ENCODE measurements at places on chromosomes 2 and 18.

DNA sequence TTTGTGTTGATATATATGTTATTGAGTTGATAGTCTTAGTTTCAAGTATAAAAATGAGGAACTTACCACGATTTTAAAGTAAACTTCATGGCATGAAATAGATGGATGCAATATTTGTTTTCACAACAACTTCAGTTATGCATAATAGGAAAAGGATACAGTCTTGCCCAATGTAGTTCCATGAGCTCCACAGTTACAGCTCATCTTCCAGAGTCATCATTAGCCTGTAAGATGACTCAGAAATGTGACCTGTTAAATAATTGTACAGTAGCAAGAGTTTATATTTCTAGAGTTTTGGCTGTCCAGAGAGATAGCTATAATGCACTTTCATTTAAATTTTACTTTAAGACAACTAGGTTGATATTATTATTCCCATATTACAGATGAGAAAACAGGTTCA is 80.9 kb upstream of the ARHGAP28 start:
- DNase-seq, result no peak

DNA sequence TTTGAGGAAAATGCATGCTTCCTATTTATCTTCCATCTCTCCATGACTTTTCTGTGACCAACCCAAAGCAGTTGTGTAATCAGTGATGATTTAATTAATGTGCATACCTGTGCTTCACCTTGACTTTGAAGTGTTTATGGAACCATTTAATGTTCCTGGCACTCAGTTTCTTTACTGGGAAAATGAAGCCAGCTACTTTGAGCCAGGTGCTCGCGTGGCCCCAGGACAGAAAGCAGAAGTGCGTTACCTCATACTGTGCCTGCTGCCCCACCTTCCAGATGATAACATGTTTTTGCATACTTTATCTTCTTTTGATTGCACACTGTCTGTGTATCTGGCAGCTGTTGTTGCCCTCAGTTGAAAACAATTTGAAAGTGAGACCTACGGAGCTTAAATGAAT is 61.3 kb downstream of the PMAIP1 start:
- no peak for DNase-seq

- DNase-seq, result no peak
Observed at GRCh38 chr2:122367646-122368010, 612.2 kb downstream of the TSN start.

DNA sequence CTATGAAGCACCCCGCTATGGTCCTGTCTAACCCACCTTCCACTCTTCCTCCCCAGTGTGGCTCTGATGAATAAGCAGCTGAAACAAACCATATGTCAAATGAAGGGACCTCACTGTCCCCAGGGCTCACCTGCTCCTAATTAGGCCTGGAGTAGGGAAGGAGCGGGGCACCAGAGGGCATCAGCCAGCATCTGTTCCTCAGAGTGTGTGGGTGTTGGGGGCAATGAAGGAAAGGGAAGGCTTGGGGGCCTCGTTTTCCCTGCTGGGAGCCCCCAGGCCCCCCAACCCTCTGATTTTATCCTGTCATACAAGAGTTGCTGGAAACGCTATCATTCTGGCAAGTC is 274.7 kb downstream of the HAUS1 start:
- no peak for DNase-seq

- no peak for DNase-seq
Observed at GRCh38 chr2:19274439-19274838, 84.0 kb downstream of the OSR1 start.

- DNase-seq, result peak; percentile 29
Observed at GRCh38 chr2:23745068-23745725, 181.7 kb downstream of the ATAD2B start.

- DNase-seq, result no peak
Observed at GRCh38 chr2:98247383-98247782, 98.9 kb upstream of the CNGA3 start.

DNA sequence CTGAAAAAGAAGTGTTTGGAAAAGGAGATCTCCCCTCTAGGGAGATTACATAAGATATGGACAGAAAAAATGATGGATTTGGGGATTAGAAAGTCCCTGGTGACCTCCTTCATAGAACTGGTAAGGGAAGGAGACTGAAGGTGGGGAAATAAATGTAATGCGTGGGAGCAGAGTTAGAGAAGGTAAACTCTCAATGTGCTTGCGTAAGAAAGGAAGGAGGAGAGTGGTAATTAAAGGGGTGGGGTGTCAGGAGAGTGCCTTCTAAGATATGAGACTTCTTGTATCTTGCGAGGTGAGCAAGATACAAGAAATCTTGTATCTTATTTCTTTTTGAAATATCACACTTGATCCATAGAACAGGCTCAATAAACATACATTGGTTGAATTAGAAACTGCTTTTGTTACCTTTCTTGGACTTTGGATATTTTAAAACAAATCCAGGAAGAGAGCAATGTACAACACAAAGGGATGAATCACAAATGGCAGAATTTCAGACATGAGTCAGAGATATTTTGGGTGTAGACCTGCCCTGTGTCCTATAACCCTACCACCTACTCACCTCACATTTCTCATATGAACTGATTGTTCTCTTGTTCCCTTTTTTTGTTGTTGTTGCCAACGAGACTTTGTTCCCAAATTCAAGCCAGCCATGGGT is 342.4 kb downstream of the INSIG2 start:
- DNase-seq, result no peak

DNA sequence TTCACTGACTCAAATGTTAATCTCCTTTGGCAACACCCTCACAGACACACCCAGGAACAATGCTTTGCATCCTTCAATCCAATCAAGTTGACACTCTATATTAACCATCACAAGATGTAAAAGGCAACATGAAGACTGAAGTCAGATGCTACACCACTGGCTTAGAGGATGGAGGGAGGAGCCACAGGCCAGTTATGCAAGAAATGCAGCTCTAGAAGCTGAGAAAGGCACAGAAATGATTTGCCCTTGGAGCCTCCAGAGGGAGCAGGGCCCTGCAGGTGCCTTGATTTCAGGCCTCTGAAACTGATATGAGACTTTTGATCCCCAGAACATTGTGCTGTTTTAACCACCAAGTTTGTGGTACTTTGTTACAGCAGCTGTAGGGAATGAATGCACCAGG is 276.3 kb downstream of the KCNS3 start:
- DNase-seq, result no peak

- DNase-seq, result no peak
Observed at GRCh38 chr2:225017713-225018112, 24.6 kb downstream of the DOCK10 start.

DNA sequence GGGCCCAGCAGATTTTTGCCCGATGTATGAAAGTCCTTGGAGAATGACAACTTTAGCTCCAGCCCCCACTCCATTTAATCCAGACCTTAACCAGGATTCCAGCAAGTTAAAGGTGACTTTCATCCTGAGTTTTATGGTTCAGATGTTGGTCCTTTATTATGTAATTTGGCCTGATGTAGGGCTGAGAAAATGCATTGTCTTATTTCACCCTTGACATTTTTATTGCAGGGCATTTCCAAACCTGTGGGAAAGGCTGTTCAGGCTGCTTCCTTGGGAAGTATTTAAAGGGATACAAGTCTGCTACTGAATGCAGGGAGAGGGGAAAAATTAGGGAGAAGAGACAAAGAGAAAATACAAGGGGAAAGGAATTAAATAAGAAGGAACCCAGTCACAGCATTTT is 48.8 kb downstream of the ASB1 start:
- DNase-seq, result no peak

DNA sequence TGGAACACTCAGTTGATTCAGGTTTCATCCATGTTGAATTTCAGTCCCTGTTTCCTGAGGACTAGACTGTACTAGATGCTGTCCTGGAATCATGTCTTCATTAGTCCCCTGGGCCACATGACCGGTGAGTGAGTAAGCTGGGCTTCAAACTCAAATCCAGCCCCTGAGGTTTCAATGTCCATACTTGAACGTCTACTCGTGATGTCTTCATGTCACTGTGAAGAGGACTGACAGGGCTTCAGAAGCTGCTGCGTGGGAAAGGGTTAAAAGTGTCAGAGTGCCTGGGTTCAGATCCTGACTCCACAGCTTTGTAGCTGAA is 101.2 kb downstream of the CDK15 start:
- DNase-seq, result no peak

DNA sequence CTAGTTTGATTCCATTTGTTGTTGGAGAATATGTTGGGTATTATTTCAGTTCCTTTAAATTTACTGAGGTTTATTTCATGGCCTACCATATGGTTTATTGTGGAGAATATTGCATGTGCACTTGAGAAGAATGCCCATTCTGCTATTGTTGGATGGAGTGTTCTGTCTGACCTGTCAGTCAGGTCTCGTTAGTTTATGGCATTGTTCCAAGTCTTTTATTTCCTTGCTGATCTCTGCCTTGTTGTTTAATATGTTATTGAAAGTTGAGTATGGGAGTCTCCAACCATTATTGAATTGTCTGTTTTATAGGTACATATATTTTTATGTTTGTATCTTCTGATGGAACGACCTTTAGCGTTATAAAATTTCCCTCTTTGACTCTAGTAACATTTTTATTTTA is 86.3 kb downstream of the PTPN4 start:
- DNase-seq, result no peak

- DNase-seq, result no peak
Observed at GRCh38 chr2:152542337-152542994, 174.8 kb downstream of the PRPF40A start.

- DNase-seq, result no peak
Observed at GRCh38 chr2:48397281-48397680, 132.7 kb upstream of the STON1 start.

DNA sequence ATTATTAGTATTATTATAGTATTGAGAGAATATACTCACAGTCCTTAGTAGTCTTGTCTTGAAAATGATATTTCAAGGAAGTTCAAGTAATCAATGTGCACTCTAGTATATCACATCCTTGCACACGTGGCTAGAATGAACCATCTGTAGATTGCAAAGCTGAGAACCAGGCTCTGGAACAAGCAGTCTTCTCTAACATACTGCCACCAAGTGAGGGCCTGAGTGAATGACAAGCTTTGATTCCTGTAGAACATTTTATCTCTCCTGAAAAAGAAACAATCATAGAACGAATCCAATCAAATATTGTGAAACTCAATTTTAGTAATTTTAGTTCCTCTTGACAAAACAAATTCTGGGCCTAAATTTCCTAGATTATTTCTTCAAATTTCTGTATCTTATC is 55.3 kb upstream of the SULT1C3 start:
- no peak for DNase-seq

GRCh38 chr2:112644933-112645309 is 818 bp upstream of the SLC20A1 start:
- DNase-seq, result no peak

GRCh38 chr2:111032721-111033429 is 87.8 kb upstream of the BCL2L11 start:
- no peak for DNase-seq

DNA sequence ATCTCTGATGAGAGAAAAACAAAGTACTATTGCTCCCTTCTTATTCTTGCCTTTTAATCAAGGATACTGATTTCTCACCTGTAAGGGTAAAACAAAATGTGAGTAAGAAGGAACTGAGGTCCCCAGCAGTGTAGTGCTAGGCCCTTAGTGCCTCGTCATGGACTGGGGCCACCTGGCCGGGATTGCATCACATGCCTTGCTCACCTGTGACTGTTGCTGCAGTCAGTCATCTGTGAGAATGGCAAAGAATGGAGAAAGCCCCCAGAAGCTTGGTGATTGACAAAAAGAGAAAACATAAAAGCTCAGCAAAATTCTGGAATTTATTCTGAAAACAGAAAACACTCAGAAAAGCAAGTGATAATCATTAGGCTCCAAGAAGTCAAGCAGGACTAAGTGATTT is 63.4 kb downstream of the SPATS2L start:
- DNase-seq, result no peak

- no peak for DNase-seq
Observed at GRCh38 chr2:237874585-237875161, 15.2 kb downstream of the RAMP1 start.
